ENCODE measurements at places on chromosomes 7 and 10. TPM values are rescaled to one million over a fixed set of nuclear protein-coding genes. Genes with fewer than 3 reads are reported as not detected.

CRYGN gene
- total RNA-seq: not detected

SORCS1 gene
- not detected for total RNA-seq

VWDE gene
- 0.58 TPM for total RNA-seq

PHKG1 gene
- total RNA-seq: 0.31 TPM

ARMC3 gene
- 0.79 TPM for total RNA-seq

CUL2 gene
- total RNA-seq: 23.0 TPM

NPC1L1 gene
- 0.06 TPM for total RNA-seq

ZPBP gene
- not detected for total RNA-seq

FRMPD2 gene
- total RNA-seq: 0.11 TPM

FAM241B gene
- 17.1 TPM for total RNA-seq

KCNMA1 gene
- total RNA-seq: 65.1 TPM

VPS37D gene
- total RNA-seq: 4.7 TPM

CUZD1 gene
- 1.3 TPM for total RNA-seq

FZD8 gene
- total RNA-seq: 4.7 TPM

GLCCI1 gene
- 0.97 TPM for total RNA-seq

CFAP58 gene
- total RNA-seq: 0.11 TPM

FAM237B gene
- 0.10 TPM for total RNA-seq

IL6 gene
- total RNA-seq: 0.59 TPM

JCAD gene
- total RNA-seq: 22.0 TPM

HOXA2 gene
- 0.85 TPM for total RNA-seq

AKR1C8 gene
- total RNA-seq: not detected

MAT1A gene
- total RNA-seq: 0.04 TPM

ODAD2 gene
- 0.17 TPM for total RNA-seq

CYP2C8 gene
- total RNA-seq: not detected

FZD1 gene
- 2.5 TPM for total RNA-seq

HHEX gene
- total RNA-seq: 13.9 TPM

GPR37 gene
- total RNA-seq: 0.73 TPM

ADAM12 gene
- total RNA-seq: 4.0 TPM

CFAP69 gene
- total RNA-seq: 2.0 TPM

CNTNAP2 gene
- 0.02 TPM for total RNA-seq

AZGP1 gene
- not detected for total RNA-seq

LRRC4 gene
- not detected for total RNA-seq

BAIAP2L1 gene
- total RNA-seq: 38.0 TPM

ANKRD30A gene
- 0.49 TPM for total RNA-seq

FAM185A gene
- total RNA-seq: 7.9 TPM
